Progenitor cell of endocrine pancreas (in vitro differentiated cells): ENCODE measurements at places on chromosomes 11 and 22.

DNA sequence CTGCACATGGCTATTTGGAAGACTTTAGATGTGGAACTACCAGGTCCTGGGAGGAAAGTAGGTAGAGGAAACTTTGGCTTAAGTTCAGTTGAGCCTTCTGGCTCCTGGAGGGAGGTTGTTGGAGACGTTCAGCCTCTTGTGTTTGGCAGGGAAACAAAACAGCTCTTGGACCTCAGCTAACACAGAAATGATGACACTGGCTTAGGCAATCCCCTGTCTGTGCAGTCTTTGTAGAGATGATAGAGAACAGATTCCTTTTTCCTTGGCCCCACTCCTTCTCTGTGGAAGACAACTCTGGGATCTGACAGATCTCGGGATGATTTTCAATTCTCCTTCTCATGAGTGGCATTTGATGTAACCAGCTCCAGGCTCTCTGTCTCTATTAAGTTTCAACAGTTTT lies 428.5 kb downstream of the TMEM135 start:
- DNase-seq: no peak

GRCh38 chr11:18776324-18776723 lies 15.3 kb downstream of the PTPN5 start:
- DNase-seq: no peak

DNA sequence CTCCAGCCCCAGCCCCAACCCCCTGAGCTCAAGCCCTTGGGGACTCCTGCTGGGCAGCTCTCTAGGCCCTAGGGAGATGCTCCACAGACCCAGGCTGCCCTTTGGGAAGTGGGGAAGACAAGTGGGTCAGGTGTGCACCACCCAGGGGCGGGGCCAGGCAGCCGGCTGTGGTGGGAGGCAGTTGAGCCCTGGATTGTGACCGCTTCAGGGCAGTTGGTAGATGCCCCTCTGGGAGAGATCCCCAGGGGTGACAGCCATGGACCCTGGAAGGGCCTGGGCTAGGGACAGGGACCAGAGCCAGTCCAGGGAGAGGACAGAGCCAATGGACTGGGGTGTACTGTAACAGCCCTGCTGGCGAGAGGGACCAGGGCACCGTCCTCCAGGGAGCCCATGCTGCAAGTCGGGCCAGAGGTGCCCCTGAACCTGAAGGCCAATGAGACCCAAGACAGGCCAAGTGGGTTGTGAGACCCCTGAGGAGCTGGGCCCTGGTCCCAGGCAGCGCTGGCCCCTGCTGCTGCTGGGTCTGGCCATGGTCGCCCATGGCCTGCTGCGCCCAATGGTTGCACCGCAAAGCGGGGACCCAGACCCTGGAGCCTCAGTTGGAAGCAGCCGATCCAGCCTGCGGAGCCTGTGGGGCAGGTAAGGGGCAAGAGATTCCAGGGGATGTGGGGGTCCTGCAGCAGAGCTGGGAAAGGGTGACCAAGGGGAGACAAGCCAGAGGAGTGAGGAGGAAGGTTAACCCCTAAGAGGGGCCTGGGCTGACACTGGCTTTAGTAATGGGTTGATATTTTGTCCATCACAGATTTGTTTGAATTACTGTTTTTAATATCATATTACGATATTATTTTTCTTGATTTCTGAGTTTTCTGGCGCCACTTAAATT lies at the start of gene IGLL5:
Gene IGLL5 (plus strand): TSS at position 196 of the 883 bp plus-strand sequence. CDS start 238 bp downstream, at position 434.
- DNase-seq: no peak

- DNase-seq: no peak
Observed at GRCh38 chr11:102583141-102583873, 41.8 kb downstream of the MMP20 start.

DNA sequence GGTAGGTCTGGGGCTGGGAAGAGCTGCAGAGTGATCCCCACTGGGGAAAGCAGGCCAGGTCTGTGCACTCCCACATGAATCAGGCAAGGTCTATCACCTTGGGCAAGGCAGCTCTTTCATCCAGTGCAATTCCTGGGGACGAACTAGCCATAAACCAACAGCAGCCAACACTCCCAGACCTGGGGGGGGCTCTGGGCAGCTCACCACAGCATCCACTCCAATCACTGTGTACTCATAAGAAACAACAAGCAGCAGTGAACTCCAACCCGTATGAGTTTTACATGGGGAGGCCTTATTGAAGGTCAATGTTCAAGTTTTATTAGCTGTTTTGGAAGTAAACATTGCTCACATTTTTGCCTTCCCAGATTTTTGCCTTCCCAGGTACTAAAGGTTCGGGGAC lies 157.4 kb upstream of the NAV2 start:
- DNase-seq: no peak

DNA sequence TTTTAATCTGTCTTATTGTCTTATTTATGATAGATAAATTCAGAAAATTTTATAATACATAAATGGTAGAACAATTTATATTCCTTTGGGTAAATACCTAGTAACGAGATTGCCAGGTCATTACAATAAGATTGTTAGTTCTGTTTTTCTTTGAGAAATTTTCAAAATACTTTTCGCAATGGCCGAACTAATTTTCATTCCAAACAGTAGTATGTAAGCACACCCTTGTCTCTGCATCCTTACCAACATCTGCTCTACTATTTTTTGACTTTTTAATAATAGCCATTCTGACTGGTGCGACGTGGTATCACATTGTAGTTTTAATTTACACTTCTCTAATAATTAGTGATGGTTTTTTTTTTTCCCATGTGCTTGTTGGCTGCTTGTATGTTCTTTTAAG lies 351.4 kb upstream of the LUZP2 start:
- no peak for DNase-seq

- no peak for DNase-seq
Observed at GRCh38 chr11:111938687-111939160, 1.6 kb downstream of the DIXDC1 start.

- peak; percentile 28 for DNase-seq
Observed at GRCh38 chr11:125451400-125452124, 44.5 kb downstream of the FEZ1 start.

GRCh38 chr11:12285811-12286222 lies 91.6 kb upstream of the PARVA start:
- no peak for DNase-seq

- DNase-seq: no peak
Observed at GRCh38 chr11:108994887-108995286, 330.0 kb downstream of the DDX10 start.

GRCh38 chr11:2787816-2788167 lies 88.0 kb upstream of the KCNQ1OT1 start:
- peak; percentile 5 for DNase-seq

GRCh38 chr22:38554281-38554680 lies 15.7 kb downstream of the DMC1 start:
- no peak for DNase-seq

GRCh38 chr22:37032535-37033460 lies 13.3 kb downstream of the MPST start:
- peak; percentile 63 for DNase-seq

DNA sequence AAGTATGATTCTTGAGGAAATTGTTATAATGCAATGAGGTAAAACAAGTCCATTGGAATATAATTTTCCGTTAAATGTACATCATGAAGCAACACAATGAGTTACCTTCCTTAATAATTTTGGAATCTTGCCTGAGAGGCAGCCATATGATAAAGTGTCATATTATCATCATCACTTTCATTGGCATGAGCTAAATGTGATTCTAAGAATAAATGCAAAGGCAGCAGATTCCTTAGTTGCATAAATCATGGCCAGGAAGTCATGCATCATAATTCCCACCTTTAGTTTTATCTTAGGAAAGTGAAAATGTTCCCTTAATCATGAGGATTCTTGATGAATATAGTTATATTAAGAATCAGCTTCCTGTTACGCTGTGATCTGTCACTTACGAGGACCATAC lies 14.2 kb upstream of the MMP1 start:
- no peak for DNase-seq

GRCh38 chr22:22547692-22548300 lies 11.3 kb downstream of the PRAME start:
- no peak for DNase-seq

DNA sequence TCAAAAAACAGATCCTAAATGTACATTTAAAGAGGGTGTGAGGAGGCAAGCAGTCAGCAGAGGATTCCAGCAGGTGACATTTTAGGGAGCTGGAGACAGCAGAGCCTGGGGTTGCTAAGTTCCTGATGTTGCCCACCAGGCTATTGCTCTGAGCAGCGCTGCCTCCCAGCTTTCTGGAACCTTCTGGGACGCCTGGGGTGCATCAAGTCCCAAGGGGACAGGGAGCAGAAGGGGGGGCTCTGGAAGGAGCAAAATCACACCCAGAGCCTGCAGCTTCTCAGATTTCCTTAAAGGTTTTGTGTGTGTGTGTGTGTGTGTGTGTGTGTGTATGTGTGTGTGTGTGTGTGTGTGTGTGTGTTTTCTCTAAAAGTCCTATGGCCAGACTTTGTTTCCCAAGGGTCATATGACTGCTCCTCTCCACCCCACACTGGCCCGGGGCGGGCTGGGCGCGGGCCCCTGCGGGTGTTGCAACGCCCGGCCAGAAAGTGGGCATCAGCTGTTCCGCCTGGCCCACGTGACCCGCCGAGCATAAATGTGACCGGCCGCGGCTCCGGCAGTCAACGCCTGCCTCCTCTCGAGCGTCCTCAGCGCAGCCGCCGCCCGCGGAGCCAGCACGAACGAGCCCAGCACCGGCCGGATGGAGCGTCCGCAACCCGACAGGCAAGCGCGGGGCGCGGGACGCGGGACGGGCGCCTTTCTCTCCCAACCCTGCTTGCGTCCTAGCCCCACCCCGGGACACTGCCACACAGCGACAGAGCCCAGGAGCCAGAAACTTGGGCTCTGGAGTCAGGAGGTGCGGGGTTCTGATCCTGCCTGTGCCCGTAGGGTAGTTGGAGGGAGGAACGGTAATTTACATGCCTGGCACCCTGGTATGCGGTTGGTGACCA lies at the start of gene HMOX1:
Gene HMOX1 (plus strand): TSS at position 560 of the 887 bp plus-strand sequence. CDS start 78 bp downstream, at position 638.
- peak; percentile 58 for DNase-seq

GRCh38 chr11:44306052-44306917 lies 3.7 kb downstream of the ALX4 start:
- DNase-seq: no peak

GRCh38 chr11:46160100-46160499 lies 38.8 kb upstream of the PHF21A start:
- DNase-seq: no peak

DNA sequence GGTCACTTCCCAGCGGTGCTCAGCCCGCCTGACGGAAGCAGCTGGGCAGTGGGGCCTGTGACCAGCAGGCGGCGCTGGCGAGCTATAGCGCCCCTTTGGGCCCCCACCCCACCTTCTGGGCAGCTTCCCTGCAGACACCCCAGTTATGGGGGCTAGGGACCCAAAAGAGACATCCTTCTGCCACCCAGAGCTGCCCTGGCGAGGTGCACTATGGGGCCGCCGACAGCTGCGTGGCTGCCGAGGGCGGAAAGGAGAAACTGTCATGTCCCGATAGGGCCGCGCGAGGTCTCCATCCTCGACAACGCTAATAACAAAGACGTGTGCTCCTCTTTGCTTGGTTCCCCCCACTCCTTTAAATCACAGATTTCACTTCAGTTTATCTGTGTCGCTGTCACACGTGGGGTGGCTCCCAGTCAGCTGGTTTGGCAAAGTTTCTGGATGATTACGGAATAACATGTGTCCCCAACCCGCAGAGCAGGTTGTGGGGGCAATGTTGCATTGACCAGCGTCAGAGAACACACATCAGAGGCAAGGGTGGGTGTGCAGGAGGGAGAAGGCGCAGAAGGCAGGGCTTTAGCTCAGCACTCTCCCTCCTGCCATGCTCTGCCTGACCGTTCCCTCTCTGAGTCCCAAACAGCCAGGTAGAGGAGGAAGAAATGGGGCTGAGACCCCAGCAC lies 673 bp upstream of the MYO7A start:
- peak; percentile 58 for DNase-seq

- no peak for DNase-seq
Observed at GRCh38 chr11:30172883-30173311, 57.9 kb upstream of the FSHB start.

DNA sequence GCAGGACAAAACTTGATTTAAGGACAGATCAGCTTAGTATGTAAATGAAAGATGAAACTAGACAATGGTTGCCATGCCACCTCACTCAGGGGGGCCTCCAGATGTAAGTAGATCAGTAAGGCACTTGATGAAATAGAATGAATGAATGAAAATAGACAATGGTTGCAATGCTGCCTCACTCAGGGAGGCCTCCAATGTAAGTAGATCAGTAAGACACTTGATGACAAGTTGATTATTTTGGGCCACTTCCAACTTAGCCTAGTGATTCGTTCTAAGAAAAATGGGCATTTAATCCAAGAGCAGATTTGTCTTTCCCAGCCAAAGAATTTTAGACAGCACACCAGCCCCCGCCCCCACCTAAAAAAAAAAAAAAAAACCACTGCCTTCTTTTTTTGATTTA lies 19.2 kb upstream of the SLC5A12 start:
- DNase-seq: no peak

DNA sequence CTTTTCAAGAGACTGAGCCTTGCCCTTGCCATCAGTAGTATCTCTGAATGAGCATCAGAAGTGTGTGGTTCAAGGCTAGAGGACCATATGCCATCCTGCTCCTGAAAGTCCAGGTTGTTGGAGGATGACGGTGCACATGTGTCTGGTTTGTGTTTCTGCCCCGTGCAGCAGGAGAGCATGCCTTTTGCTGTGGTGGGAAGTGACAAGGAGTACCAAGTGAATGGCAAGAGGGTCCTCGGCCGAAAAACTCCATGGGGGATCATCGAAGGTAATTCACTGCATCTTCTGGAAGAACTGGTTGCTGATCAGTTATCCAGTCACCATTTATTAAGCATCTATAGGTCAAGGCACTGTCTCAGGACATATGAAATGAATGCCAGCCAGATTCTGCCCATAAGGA lies 6.1 kb upstream of the WBP2NL start:
- DNase-seq: no peak

- no peak for DNase-seq
Observed at GRCh38 chr22:44642096-44642644, 59.8 kb upstream of the PRR5 start.

DNA sequence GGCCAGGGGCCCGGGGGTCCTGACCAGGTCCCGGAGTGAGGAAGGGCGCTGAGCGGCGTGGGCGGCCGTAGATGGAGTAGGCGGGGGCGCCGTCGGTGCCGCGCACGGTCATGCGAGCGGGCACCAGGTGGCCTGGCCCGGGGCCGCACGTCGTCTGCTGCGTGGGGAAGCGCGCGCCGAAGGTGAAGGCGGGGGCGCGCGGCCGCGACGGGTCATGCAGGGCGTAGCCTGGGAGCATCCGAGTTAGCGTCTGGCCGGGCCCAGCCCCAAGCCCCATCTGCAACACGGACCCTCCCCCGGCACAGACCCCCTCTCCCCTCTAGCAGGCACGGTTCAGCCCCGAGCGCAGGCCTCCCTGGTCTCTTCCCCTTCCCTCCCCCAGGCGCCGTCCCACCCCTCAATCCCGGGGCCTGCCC lies 1.7 kb upstream of the TYMP start:
- no peak for DNase-seq

DNA sequence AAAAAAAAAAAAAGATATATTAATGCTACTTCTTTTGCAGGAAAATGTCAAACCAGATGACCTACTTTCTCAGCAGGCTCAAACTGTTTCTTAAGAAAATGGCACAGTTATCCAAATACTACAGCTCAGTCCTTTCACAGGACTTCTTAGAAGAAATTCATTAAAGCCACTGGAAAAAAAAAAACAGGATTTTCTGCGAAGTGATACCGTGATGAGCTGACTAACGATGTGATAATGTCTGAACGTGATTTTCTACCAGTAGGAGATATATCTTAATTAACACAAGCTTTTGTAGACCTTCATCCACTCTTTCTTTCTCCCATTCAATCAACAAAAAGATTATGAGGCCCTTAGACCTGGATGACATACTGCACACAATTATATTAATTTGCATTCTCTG lies 132.4 kb downstream of the NOX4 start:
- DNase-seq: no peak

GRCh38 chr22:42399315-42400271 lies 32.6 kb downstream of the NFAM1 start:
- DNase-seq: no peak
